ENCODE measurements at places on chromosomes 3 and 15.

DNA sequence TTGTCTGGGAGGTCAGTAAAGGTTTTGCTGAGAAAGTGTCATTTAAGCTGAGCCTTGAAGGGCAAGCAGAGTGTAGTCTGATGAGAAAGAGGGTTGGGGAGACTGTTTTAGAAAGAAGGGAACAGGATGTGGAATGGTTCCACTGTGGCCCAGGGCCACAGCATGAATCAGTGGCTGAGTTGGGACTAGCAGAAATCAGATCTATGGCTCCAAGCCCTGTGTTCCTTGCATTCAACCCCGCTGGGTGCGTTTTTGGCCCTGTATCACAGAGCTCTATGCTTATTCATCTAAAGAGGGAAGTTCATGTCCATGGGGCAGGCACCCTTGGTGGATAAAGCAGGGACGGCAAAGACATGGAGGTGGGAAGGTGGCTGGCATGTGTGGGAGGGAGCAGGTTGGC is 151.3 kb downstream of the CACNA1D start:
- DNase-seq, result no peak

DNA sequence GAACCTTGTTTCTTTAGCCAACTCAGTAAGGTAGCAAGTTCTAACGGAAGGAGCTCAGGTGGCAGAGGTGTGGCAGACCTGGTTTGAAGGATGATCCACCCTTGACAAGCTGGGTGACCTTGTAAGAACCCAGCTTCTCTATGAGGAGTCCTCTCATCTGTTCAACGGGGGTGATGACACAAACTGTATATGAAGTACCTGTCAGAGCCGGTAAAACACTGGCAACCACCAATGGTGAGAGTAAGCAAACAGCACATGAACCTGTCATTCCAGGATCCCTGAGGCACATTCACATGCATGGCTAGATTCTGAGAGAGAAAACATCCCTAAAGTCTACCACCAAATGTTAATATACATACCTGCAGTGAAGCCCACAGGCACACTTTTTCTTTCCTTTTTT is 2.4 kb downstream of the SCAP start:
- DNase-seq, result no peak

DNA sequence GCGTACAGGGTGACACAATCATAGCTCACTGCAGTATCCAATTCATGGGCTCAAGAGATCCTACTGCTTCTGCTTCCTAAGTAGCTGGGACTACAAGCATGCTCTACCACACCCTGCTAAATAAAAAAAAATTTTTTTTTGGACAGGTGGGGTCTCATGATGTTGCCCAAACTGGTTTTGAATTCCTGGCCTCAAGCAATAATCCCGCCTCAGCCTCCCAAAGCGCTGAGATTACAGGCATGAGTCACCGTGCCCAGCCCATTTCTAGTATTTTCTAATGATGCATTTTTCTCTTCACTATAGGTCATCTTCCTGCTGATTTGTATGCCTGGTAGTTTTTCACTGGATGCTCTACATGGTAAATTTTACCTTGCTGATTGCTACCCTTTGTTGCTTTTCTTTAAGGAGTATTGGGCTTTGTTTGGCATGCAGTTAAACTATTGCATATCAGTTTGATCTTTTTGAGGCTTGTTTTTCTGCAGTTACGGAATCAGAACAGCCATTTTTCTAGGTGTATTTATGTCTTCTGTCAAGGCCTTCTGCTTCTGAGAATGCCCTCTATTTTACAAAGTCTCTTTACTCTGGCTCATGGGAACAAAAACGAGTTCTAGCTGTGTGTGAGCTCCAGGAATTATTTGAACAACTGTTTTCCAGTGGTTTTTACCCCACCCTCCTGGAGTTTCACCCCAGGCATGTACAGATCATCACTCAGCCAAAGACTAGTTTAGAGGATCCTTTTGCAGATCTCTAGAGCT is 14.2 kb upstream of the NPTN start:
- no peak for DNase-seq

DNA sequence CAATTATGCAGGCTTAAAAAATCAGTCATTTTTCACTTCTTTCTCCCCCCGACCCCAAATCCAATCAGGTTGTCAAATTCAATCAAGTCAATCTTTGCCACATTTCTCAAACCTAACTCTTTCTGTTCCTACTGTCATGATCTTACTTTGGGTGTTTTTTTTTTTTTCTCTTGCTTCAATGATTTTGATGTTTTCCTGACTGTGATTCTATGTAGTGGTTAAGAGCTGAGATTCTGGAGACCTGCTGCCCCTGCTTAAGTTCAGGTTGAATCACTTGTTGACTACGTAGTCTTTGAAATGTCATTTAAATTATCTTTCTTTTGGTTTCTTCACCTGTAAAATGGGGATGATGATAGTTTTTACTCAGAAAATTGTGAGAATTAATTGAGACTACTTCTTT is 117.5 kb downstream of the TPRG1 start:
- no peak for DNase-seq

- DNase-seq, result peak; percentile 32
Observed at GRCh38 chr3:11212784-11213183, 58.5 kb downstream of the HRH1 start.

DNA sequence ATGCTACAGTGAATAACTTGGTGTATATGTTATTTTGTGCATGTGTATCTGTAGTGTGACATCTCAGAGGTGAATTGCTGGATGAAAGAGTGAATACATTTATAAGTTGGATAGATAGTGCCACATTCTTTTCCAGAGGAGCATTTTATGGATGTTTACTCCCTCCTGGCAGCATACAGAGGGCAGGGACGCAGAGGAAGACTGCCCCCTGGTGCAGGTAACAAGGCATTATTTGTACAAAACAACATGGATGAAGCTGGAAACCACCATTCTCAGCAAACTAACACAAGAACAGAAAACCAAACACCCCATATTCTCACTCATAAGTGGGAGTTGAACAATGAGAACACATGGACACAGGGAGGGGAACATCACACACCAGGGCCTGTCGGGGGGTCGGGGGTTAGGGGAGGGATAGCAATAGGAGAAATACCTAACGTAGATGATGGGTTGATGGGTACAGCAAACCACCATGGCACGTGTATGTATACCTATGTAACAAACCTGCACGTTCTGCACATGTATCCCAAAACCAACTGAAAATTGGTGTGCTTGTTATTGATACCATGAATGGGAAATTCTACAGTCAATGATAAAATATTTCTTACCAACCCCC is 57.9 kb upstream of the CTXND1 start:
- DNase-seq, result peak; percentile 48

DNA sequence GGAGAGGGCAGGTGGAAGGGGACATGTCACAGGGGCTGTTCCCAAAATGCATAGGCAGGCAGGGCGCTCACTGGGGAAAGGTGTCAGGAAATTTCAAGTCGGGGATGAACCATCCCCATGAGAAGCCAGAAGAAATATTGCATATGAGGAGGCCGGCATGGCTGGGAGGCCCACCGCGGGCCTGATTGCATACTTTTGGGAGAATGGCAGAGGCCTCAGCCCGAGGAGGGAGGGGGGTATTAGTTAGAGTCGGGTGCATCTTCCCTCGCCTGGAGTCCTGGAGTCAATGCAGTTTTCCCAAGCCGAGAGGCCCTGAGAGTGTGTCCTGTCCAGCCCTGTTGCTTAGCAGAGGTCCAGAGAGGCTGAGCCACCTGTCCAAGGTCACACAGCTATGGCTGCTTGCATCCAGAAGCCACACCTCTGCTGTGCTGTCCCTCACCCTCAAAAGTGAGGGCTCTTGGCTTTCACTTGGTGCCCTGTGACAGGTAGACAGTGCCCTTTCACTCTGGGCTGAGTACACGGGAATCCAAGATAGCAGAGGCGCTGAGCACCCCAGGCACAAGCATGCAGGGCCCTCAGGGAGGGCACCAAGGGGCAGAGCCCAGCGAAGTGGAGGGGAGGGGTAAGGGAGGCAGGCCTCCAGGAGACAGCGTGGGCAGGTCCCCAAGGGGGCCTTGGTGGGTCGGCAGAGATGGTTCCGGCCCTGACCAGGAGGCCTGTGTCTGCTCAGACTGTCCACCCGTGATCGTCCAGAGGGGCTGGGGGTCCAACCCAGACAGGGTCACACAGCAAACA is 48.5 kb downstream of the GRIP2 start:
- no peak for DNase-seq

DNA sequence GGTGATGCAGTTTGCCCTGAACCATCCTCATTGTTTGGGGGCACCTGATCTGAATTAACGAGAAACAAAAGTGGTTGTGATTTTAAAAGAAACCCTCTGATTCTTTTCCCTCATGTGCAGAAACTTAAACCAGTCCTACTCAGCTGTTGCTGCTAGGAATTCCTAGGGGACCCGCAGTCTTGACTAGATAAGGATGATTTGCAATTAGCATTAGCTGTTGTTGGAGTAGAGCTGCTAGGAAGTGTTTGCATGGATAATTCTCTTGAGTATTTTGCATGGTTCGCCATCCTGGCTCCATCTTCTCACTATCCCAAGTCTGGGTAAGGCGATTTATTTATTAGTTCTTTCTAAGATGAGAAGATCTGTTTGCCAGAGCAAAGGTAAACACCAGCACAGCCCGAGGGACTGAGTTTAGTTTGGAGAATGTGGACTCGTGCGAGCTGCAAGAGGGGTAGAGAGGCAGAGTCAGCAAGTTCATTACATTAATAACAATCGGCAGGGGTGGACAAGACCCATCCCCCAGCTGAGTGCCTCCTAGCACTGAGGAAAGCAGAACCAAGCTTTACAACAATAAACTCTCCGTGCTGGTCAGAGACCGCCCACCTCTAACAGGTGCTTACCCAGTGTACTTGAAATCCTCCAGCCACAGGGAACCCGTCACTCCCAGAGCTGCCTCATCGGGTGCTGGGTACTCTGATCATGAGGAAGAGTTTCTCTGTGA is 4.1 kb downstream of the FGD5 start:
- no peak for DNase-seq

GRCh38 chr15:54577476-54578250 is 599.4 kb downstream of the UNC13C start:
- DNase-seq, result no peak

DNA sequence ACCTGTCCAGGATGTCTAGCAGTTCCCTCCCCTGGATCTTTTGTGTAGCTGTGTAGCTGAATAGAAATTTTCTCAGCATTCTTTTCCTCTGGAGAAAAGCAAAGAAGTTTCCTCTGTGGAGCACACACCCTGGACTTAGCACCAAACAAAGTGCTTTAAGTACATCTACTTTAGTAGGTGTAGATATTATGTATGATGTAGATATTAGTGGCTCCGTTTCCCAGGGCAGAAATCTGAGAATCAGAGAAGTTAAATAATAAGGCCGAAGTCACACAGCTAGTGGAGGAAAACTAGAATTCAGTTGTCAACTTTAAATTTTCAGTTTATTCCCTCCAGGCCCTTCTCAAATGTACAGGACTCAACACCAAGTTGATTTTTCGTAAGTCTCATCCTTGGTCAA is 401.7 kb upstream of the NR2F2 start:
- DNase-seq, result no peak

DNA sequence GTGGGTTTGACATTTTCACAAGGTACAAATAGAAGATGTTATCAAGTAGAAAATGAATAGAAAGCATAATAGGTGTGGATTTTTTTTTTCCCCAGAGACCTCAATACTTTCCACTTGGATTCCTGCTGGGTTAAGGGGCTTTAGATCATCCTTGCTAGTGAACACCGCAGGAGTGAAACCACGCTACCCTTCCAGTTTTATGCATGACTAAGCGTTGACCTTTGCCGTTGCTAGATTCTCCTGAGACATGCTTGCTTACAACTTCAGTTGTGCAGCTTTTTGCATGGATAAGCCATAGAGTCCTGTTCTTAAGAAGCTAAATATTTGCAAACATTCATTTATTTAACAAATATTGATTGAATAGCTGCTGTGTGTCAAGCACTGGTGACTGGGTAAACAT is 299.7 kb upstream of the LMCD1 start:
- DNase-seq, result peak; percentile 17

GRCh38 chr3:16307832-16308531 is 43.0 kb downstream of the OXNAD1 start:
- no peak for DNase-seq

DNA sequence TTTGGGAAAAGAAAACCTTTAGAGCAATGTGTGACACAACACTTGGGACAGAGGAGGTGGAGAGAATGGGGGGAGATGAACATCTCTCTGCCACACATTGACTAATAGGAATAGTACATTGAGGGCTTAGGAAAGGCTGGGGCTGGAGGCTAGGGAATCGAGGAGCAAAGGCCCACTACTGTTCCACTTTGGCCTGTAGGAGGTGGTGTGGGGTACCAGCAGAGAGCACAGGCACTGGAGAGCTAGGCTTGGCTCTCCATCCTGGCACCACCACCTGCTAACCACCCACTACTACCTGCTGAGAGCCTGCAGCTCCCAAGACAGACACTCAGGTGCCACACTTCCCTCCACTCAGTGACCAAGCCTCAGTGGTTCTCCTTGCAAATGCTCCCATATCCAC is 19.4 kb downstream of the CCDC32 start:
- DNase-seq, result no peak

DNA sequence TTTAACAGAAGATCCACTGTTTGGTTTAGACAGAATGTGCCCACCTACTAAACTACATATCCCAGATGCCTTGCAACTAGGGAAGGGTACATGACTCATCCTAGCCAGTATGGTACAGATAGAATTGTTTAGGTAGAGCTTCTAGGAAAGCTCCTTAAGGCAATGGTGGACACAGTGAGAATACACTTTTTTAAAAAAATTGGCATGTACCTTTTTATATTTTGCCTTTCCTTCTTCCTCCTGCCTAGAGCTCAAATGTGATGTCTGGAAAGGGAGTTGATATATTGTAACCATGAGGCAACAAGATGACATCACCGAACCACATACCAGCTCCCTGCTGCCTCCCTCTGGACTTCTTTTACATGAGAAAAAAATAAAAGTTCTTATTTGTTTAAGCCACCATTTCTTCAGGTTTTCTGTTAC is 14.4 kb upstream of the C3orf80 start:
- peak; percentile 81 for DNase-seq

DNA sequence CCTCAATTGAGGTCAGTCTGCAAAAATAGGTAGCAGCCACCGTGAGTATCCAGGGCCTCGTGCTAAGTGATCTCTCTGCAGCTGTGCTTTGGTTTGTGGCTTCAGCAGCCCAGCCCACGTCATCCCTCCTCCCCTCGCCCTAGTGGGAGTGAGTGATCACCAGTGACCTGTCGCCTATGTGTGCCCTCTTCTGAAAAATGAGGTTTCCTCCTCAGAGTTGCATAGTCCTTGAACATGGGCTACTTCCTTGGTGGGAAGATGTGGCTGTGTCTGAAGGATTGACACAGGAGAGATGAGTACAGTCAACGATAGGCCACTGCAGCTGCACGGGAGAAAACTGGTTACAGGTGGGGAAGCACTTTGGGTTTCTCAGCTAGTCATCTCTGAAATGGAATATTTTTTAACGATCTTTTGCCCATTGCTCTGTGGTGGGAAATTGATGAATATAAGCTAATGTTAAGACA is 144.8 kb upstream of the BHLHE40 start:
- DNase-seq, result no peak

GRCh38 chr3:152040319-152040718 is 166.9 kb downstream of the SUCNR1 start:
- no peak for DNase-seq

Measured in fibroblast of pulmonary artery (primary cell).